Activated naive CD4-positive, alpha-beta T cell treated with anti-CD3 and anti-CD28 coated beads, Interleukin-2, amount 10 ng/mL, durations not matched to agents 7 days and 5 days (primary cell): ENCODE measurements at places on chromosomes 6 and 20.

DNA sequence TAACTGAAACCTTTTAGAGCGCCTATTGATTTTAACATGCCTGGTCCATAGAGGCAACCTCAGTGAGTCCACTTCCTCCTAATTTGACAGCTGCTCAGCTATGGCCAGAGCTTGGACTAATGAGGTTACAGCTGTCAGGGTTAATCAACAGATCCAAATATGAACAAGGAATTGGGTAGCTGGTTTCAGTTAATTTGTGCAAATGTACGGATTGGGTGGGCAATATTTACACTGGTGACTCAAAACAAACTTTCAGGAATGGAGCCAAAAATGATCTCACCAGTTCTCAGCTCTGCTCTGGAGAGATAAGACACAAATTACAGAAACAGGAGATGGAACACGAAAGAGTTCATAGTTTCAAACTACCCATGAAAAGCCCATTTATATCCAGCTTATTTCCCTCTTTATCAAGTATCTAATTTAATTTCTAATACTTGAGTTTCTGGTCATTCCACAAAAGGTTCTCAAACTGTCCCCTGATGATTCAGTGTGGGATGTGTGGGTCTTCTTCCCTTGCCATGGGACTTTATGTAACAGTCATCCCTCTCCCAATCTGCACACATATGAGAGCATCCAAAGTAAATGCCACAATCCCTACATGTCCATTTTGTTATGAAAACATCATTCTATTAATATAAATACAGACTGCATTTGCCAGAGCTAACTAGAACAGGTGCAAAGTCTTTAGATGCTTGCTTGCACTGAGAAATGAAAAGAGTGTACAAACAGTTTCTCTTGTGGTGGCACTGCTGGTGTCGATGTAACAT is 149.9 kb downstream of the RPS12 start:
- H3K4me3 ChIP-seq = no peak overlapping the region
- H3K27me3 ChIP-seq = peaks cover 18% of the 10 kb centered on the region
- H3K4me1 ChIP-seq = peaks cover 19% of the 10 kb centered on the region
- no peak overlapping the region for H3K27ac ChIP-seq
- H3K36me3 ChIP-seq = peaks cover 1% of the 10 kb centered on the region
- DNase-seq = no peak

GRCh38 chr6:106422534-106422933 is 62.0 kb downstream of the CRYBG1 start:
- H3K36me3 ChIP-seq = no peaks in the 10 kb centered on the region
- no peak for DNase-seq
- peaks cover 5% of the 10 kb centered on the region for H3K27me3 ChIP-seq
- no peaks in the 10 kb centered on the region for H3K4me1 ChIP-seq

GRCh38 chr6:51049983-51050877 is 231.6 kb downstream of the TFAP2B start:
- no peaks in the 10 kb centered on the region for H3K27me3 ChIP-seq
- H3K27ac ChIP-seq = no peak overlapping the region
- H3K4me1 ChIP-seq = no peaks in the 10 kb centered on the region
- H3K36me3 ChIP-seq = no peaks in the 10 kb centered on the region
- no peak for DNase-seq

GRCh38 chr6:121430514-121431460 is 4.7 kb upstream of the GJA1 start:
- H3K27me3 ChIP-seq = peaks cover 9% of the 10 kb centered on the region
- DNase-seq = no peak
- peaks cover 3% of the 10 kb centered on the region for H3K4me1 ChIP-seq
- no peaks in the 10 kb centered on the region for H3K36me3 ChIP-seq

GRCh38 chr6:44657206-44657819 is 269.8 kb downstream of the CDC5L start:
- DNase-seq = no peak
- no peak overlapping the region for H3K4me3 ChIP-seq
- no peaks in the 10 kb centered on the region for H3K36me3 ChIP-seq
- H3K4me1 ChIP-seq = peaks cover 11% of the 10 kb centered on the region
- peaks cover 29% of the 10 kb centered on the region for H3K27me3 ChIP-seq
- no peak overlapping the region for H3K27ac ChIP-seq

DNA sequence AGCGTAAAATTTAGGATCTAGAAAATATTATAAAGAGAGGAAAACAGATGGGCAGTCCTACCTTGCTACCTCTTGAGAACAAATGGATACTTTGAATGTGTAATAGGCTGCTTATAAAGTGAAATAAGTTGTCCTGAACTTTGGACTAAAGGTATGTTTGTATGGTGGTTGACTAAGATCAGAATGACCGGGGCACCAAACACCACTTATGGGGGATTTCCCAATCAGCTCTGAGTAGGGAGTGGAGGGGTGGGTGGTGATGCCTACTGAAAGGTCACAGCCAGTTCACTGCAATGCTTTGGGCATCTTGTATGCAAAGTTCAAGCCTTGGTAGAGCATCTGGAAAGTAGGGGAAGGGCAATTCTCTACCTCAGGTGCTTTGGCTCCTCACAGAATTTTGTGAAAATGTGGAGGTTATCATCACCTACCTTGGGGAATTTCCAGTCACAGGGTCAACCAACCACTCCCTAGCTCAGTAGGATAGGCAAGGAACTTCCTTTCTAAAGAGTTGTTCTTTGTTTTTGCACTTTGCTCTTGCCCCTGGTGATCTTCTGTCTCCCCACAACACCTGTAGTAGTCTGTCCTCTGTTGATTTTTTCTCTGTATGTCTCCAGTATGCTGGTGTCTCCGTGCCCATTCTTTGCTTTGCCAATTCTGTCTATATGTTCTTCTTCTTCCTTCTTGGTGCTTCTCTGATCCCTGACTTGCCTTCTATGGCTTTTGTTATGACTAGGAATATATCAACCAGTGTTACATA is at the start of gene TRIM31:
TRIM31 (minus strand) TSS at position 88 of the 757 bp plus-strand sequence. CDS start 285 bp downstream, outside the sequence.
- no peak within 1 kb of the TSS for H3K27ac ChIP-seq
- H3K27me3 ChIP-seq = peaks cover 68% of the 10 kb centered on the region
- H3K4me1 ChIP-seq = no peaks in the 10 kb centered on the region
- H3K36me3 ChIP-seq = no peaks in the 10 kb centered on the region
- no peak for DNase-seq
- H3K4me3 ChIP-seq = no peak within 1 kb of the TSS

GRCh38 chr20:330233-331149 is 5.1 kb downstream of the SOX12 start:
- H3K4me1 ChIP-seq = peaks cover 34% of the 10 kb centered on the region
- peak; percentile 75 for DNase-seq
- peaks cover 2% of the 10 kb centered on the region for H3K36me3 ChIP-seq
- no peak overlapping the region for H3K4me3 ChIP-seq

DNA sequence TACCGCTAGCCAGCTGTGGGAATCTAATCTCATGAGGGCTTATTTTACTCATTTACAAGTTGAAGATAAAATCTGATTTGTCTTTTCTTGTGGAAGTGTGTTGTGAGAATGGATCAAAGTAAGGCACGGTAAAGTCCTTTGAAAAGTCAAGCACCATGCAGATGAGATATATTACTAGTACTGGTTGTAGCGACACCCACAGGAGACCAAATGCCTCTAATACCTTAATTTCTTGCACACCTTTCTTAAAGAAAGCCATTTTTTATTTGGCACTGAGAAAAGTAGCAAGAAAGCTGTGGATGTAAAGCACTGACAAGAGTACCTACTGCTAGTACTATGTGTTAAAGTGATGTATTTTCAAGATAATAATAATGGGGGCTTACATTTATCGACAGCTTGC is 191.0 kb upstream of the MMS22L start:
- no peak for DNase-seq
- no peaks in the 10 kb centered on the region for H3K27me3 ChIP-seq
- H3K4me1 ChIP-seq = no peaks in the 10 kb centered on the region
- no peaks in the 10 kb centered on the region for H3K36me3 ChIP-seq
- no peak overlapping the region for H3K4me3 ChIP-seq

DNA sequence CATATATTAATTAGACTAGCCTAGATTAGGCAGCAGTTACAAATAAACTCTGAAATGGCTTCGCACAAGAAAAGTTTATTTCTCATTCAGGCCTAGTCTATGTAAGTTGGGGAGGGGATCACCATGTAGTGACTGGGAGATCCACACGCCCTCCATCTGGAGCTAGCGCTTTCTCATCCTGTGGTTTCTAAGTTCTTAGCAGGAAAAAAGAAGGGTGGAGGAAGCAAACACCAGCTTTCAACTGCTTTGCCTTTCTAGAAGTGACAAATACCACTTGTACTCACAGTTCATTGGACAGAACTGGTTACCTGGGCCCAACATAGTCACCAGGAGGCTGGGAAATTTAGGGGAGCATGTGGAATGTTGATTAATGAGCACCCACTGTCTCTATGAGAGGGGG is 46.6 kb downstream of the NDUFAF5 start:
- no peaks in the 10 kb centered on the region for H3K36me3 ChIP-seq
- no peak for DNase-seq
- no peak overlapping the region for H3K27ac ChIP-seq
- H3K4me3 ChIP-seq = no peak overlapping the region
- H3K27me3 ChIP-seq = peaks cover 16% of the 10 kb centered on the region

DNA sequence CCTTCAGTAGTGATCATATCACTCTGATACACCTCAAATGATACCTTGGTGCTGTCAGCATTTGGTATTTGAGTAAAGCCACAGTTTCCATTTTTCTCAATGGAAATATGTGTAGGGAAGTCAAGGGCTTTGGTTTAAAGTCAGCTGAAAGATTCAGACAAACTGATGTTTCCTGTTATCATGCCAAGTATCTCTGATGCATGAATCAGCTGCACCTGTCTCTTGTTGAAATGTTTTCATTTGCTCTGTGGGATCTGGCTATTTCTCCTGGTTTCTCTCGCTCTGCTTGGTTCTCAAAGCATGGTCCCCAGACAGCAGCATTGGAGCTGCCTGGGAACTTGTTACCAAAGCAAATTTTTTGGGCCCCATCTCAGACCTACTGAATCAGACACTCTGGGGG is 23.5 kb downstream of the ZFP64 start:
- peaks cover 2% of the 10 kb centered on the region for H3K4me1 ChIP-seq
- peaks cover 23% of the 10 kb centered on the region for H3K36me3 ChIP-seq

DNA sequence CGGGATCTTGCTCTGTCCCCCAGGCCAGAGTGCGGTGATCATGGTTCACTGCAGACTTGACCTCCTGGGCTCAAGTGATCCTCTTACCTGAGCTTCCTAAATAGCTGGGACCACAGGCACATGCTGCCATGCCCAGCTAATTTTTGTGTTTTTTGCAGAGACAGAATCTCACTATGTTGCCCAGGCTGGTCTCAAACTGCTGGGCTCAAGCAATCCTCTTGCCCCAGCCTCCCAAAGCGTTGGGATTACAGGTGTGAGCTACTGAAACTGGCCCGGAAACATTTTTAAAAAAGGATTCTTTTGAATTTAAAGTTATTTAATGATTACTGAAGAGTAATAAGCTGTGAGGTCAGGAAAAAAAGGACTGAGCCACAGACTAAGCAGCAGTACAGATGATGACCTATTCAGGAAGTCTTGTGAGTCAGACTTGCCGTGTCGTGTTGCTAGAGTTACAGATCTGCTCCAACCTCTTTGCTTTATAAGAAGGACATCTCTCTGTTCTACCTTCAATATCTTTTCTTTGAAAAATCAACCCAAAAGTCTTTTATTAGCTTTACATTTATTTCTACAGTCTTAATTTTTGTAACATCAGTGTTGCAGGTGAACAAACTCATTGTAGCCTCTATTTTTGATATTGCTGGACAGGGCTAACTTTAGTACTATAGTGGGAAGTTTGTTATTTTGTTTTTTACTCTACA is 108.7 kb downstream of the NCOA3 start:
- peaks cover 46% of the 10 kb centered on the region for H3K36me3 ChIP-seq
- peak; percentile 75 for DNase-seq
- peak overlapping the region; percentile 90 for H3K27ac ChIP-seq
- H3K4me1 ChIP-seq = peaks cover 67% of the 10 kb centered on the region

- DNase-seq = no peak
- H3K27ac ChIP-seq = no peak overlapping the region
- H3K4me3 ChIP-seq = no peak overlapping the region
- no peaks in the 10 kb centered on the region for H3K27me3 ChIP-seq
- no peaks in the 10 kb centered on the region for H3K36me3 ChIP-seq
- H3K4me1 ChIP-seq = no peaks in the 10 kb centered on the region
Observed at GRCh38 chr6:123091091-123091895, 95.3 kb downstream of the CLVS2 start.

GRCh38 chr6:166716910-166717617 is 90.0 kb upstream of the RPS6KA2 start:
- no peaks in the 10 kb centered on the region for H3K4me1 ChIP-seq
- H3K27ac ChIP-seq = no peak overlapping the region
- no peaks in the 10 kb centered on the region for H3K36me3 ChIP-seq
- H3K27me3 ChIP-seq = peaks cover 7% of the 10 kb centered on the region

DNA sequence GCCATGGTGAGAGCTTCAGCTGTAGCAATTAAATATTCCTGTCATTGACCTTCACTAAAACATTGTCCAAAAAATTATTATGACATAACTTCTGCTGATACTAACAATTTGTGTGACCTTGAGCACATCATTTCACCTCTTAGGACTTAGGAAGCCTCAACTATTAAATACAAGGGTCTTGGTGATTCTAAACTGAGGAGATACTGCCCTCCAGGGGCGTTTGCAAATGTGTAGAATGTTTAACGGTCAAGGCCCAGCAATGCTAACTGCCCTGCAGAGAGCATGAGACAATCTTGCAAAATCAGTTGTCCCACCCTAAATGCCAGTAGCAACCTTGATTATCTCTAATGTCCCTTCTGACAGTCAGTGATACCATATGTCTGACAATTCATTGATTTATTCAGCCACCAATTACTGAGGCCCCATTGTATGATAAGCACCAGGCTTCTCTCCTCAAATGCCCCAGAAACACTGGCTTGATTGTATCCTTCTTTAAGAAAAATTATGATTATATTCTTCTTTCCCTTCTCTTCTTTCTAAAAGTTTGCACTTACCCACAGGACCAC is 284.1 kb upstream of the PLN start:
- no peaks in the 10 kb centered on the region for H3K4me1 ChIP-seq
- H3K27me3 ChIP-seq = peaks cover 4% of the 10 kb centered on the region
- no peak overlapping the region for H3K4me3 ChIP-seq
- no peaks in the 10 kb centered on the region for H3K36me3 ChIP-seq
- no peak overlapping the region for H3K27ac ChIP-seq

DNA sequence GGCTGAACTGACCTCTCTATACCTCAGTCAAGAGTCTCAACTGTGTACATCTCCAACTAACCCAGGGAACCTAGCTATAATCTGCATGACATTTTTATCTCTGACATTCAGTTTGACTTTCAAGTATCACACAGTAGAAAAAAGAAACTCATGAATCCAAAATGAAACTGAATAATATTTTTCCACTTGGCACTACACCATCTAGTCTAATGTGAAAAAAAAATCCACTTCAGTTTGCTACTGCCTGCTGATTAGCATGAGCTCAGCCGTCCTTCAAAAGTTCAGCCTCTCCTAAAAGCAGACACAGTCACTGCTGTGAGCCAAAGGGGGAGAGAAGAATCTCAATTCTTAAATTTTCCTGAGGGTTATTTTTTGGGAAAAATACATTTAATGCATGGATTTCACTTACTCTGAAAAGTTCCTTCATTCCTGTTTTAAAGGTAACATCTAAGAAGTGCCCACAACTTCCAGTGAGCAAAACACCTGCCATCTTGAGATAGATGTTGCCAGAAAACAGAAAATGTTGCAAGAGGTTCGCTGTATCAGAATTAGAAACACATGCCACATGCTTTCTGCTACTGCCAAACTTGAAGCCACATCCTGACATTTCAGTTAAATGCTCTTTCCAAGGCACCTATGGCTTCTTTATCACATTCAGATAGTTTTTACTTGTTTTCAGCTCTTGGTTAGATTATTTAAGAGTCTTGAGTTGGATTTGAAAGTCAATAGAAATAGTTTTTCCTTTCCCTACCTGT is 95.4 kb downstream of the MKKS start:
- no peaks in the 10 kb centered on the region for H3K4me1 ChIP-seq
- H3K4me3 ChIP-seq = no peak overlapping the region
- H3K27ac ChIP-seq = no peak overlapping the region
- peaks cover 6% of the 10 kb centered on the region for H3K27me3 ChIP-seq
- DNase-seq = no peak
